RPMI7951 (cell line): ENCODE measurements at places on chromosomes 6 and 20.

DNA sequence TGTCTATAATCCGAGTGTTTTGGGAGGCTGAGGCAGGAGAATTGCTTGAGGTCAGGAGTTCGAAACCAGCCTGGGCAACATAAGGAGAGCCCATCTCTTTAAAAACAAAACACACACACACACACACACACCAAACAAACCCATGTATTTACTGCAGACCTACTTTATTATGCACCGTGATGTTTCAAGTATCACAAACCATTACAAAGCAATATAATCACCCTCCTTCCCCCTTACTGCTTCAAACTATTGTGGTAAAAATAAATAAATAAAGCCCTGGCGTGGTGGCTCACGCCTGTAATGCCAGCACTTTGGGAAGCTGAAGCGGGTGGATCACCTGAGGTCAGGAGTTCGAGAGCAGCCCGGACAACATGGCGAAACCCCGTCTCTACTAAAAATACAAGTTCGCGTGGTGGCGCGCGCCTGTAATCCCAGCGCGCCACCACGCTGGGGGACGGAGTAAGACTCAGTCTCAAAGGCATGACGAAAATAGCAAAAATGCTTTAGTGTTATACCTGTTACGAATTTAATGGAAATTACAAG lies 1.5 kb downstream of the TBCC start:
- DNase-seq: no peak

GRCh38 chr6:149727793-149728498 lies 10.0 kb upstream of the LATS1 start:
- no peak for DNase-seq

- no peak for DNase-seq
Measured at GRCh38 chr6:111842271-111842822, 30.9 kb downstream of the FYN start.

- no peak for DNase-seq
Measured at GRCh38 chr6:145809785-145810184, 4.8 kb downstream of the FBXO30 start.

DNA sequence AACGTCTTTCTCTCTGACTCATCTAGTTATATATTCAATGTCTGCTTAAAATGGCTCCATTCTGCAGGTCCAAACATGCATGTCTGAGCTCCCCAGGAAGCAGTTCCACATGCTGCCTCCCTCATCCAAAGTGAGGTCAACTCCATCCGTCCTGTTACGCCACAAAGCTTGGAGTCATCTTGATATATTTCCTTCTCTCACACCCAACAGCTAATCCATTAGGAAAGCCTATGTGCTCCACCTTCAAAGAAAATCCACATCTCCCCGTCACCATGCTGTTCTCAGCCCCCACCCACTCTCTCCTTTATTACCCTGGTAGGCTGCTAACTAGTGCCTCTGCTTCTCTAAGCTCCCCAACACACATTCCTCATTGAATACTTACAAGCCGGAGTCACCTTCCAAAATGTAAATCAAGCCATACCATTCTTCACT lies 130.2 kb upstream of the SYNDIG1 start:
- DNase-seq: peak; percentile 58

DNA sequence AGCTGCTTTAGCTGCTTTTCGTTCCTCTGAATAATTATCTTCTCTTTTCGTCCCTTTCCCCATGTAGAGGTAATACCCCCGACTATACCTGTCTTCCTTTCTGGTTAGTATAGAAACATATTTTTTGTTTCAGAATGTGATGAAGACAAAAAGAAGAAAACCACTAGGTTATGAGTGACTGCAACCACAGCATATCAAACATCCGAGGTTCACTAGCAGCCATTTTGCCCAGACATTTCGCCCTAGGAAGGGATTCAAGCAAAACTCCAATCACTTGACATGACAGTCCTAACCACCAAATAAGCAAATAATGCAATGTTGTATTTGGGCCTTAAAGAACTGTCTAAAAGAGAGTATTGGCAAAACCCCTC lies 9.4 kb downstream of the SNX5 start:
- no peak for DNase-seq
